ENCODE measurements at places on chromosomes 12 and 14.

DNA sequence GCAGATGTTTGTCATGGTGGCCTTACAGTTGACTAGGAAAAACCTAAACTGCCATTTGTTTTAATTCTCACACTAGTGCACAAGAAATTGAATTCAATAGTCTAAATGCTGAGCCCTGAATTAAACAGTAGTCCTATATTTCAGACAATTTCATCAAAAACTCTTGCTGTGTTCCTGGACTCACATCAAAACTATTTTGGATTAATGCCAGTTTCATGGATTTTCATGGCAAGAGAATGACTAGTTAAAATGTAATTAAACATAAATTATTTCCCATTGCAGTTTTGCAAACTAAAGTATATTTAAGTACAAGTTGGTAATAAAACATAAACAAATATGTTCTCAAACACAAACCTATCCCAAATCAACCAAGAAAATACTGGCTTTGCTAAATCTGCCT lies 468.0 kb upstream of the PRICKLE1 start:
- DNase-seq = no peak

GRCh38 chr12:12837025-12837812 lies 24.1 kb downstream of the DDX47 start:
- peak; percentile 10 for DNase-seq

DNA sequence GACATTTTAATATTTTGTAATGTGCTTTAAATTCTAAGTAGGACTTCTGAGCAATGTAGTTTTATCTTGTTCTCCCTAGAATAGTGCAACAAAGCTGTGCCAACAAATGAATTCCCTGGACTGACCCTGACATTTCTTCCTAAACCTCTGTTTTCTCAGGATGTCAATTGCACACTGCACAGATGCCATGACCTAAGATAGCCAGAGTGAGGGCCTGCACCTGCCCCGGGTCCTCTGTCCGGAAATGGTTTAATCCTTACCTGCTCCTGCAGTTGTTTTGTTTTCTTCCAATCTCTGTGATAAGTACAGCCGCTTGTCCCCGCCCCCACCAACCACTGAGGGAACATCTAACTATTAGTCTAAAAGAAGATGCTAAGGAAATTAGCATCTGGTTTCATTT lies 831.5 kb downstream of the GALC start:
- DNase-seq = no peak

- no peak for DNase-seq
These were observed 3.4 kb downstream of the ARG2 start for GRCh38 chr14:67623114-67623513.

GRCh38 chr12:106434526-106434925 lies 77.0 kb downstream of the POLR3B start:
- DNase-seq = no peak

- no peak for DNase-seq
These were observed 3.4 kb upstream of the GLIPR1 start for GRCh38 chr12:75477137-75477536.

DNA sequence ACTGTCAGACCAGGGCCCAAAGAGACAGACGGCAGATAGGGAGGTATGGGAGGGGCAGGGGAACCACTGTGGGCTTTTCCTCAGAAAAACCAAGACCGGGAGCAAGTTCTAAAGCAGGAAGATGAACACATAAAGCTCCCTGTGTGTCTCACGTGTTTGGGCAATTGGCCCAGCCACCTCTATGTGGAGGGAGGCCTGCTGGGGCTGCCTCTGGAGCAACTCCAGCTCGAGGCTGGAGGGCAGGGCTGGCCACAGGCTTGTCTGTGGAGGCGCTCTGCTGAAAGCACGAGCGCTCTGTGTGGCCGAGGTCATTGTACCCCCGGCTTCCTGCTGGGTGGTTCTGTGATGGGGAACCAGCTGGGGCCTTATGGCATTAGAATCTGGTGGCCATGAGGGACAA lies 36.4 kb downstream of the TRAFD1 start:
- DNase-seq = no peak

DNA sequence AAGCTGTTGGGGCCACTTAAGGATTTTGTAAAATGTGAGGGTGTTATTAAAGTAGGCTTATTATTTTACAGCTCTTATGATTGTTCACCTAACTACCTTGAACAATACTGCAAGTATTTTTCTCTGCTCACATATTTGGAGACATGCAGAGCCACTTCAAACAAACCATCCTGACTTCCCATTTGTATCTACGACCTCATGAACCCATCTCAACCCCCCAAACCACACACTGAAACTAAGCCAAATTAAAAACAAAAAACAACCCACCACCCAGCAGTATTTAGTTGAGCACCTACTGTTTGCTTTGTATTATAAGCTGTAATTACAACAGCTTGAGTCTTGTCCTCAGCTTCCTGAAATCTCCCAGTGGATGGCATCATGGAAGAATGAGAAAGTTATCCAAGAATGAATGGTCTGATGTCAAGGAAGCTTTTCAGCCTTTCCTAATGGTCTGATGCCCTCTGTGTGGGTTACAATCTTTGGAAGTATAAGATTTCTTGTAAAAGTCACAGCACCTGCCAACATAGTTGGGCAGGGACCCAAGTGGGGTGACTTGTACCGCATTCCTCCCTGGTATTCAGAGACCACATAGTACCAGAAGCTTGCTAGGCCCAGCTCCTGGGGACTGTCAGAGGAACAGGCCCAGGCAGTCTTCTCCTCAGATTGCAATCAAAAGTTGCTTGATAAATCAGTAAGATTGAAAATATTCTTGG lies 416.6 kb downstream of the ZFP36L1 start:
- DNase-seq = no peak

DNA sequence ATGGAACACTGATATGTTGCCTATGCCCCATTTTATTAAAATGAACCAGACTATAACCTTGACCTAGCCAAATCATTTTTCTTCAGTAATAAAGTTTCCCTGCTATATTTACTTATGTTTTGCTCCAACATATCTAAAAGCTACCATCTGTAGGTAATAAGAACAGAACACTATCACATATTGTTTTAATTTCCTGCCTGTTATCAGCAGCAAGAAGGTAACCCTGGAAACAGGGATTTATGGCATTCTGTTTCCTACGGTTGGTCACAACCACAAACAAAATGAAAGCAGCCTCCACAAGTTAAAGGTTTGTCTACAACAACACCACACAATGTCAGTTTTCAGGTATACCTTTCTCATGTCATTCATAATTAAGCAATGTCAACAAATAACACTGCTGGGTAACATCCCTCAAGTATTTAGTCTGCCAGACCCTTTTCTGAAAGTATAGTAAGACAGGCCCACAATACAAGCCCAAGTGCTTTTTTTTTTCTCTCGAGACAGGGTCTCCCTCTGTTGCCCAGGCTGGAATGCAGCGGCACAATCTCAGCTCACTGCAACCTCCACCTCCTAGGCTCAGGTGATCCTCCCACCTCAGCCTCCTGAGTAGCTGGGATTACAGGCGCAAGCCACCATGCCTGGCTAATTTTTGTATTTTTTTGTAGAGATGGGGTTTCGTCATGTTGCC lies 25.5 kb downstream of the GCH1 start:
- DNase-seq = no peak

GRCh38 chr14:32820181-32820580 lies 118.5 kb upstream of the NPAS3 start:
- no peak for DNase-seq

DNA sequence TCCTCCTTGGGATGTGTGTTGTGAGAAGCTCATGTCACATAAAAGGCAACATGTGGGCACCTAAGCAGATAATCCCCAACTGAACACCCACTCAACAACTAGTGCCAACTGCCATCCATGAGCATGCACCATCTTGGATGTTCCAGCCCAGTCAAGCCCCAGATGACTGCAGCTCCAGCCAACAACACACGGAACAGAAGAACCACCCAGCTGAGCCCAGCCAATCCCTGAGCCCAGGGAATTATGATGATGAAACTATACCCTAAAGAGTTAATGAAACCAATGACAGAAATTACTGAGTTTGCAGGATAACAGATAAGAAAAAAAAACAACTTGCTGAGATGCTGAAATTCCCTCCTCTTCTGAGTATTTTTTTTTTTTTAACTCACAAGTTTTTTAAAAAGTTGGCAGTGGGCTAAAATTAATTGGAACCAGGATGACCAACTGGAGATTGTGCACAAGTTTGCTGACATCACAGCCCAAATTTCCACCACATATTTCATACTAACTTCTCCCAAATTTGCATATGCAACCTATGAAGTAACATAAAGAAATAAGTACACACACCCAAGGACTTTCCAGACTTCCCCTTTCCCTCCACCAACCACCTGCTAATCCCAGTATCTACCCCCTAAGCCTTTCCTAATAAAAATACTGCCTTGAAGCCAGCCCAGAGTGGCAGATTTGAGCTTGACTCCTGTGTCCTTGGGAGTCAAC lies 124.5 kb downstream of the KSR2 start:
- no peak for DNase-seq

DNA sequence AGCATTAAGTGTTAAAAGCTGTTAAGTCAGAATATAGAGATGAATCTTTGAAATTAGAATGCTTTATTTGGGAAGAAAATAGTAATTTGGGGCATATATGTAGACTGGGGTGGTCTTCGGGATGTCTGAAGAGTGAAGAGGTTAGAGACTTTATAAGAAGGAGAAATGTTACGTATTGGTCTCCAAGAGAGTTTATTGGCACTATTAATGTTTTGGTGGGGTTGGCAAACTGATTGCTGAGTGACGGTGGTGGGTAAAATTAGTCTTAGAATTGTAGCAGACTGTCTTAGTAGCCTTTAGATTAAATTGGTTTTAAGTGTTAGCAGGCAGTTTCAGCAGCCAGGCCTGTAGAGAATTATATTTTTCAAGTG lies 4.9 kb upstream of the ATP23 start:
- DNase-seq = no peak

GRCh38 chr12:25985316-25986175 lies 27.1 kb downstream of the RASSF8 start:
- no peak for DNase-seq

DNA sequence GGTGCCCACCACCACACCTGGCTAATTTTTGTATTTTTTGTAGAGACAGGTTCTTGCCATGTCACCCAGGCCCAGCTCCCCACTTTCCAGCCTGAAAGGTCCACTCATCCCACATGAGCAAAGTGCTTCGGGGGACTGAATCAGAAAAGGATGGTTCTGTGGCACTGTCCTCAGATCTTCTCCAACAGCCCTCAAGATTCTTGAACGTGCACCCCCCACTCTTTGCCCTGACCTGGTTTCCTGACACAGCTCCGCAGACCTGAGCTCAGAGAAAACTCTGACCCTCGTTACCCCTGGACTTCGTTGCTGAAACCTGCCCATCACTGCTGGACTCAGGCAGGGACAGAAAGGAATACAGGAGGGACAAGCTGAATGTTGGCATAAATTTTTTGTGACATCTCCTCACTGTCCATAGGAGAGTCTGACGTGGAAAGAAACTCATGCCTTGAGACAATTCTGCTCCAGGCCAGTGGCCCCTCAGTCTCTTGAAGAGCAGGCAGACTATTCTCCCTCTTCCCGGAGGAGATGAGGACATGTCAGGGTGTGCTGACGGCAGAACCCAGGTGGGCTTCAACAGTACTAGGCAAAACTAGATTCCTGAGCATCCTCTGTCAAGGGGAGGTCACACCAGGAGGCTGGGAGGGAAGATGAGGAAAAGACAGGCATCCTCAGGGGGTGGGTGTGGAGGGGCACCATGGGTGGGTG lies 149.3 kb downstream of the DPF3 start:
- DNase-seq = no peak

DNA sequence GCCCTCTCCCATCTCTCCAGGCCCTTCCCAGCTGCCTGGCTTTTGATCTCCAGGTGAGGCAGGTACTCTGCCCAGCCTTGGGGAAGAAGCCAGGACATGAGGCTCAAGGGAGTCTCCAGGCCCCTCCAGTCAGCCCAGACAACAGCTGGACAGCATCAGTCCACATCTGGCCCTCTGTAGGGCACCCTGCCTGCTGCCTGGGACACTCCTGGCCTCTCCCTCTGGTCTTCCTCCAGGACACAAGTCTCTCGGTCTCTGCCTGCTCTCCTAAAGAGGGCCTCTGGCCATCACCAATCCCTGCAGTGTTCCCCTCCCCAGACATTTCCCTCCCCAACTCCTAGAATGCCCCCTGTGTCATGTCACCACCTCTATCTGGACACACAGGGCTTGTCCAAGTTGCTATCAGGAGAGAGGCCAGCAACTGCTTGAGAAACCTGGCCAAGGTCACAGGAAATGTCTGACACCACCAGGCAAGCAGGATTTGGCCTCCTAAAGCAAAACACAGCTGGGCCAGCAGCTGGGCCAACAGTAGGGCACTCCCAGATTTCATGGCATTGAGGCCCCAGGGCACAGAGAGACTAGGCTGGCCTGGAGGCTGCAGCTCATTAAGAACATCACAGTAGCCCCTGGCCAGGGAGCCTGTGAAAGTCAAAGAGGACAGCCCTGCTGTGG lies 29.0 kb downstream of the LTBP2 start:
- no peak for DNase-seq

DNA sequence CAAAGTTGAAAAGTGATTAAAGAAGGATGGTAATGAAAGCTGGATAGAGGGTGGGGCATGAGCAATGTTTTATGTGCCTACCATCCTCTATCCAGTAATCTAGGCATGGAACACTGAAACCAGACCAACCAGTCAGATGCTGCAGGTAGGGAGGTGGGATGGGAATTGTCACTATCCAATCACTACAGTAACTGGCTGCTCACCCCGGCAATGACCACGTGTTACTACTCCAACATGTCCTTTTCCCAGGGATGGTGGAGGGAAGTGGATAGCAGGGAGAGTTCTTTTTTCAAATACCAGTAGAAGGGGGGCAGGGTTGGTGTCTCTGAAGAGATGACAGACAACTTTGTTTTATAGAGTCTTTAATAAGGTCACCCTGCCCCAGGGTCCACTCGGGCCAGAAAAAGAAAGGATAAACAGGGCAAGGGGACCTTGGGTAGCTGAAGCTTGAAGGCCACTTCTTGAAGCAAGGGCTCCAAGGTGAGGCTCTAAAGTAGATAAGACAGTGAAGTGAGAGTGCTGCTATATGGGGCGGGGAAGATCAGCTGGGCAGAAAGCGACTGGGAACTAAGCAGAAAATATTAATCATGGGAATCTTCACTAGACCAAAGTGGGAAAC lies 14.7 kb upstream of the CDH24 start:
- no peak for DNase-seq

DNA sequence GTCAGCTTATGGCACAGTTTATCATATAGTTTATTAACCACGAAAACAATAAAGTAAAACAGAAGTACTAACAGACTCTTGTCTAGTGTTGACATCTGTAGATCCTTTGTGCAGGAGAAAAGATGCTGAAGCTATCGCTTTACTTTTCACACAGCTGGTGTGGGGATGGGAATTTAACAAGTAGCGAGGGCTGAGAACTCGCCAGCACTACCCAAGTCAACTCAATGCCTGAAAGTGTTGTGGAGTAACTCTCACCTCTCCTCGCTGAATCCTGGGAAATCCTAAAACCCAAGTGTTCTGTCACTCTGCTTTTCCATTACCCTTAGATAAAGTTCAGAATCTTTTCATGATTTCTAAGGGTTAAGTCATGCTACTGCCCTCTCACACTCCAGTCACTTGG lies 264.2 kb downstream of the BMP4 start:
- DNase-seq = no peak

GRCh38 chr12:53505555-53506449 lies 1.5 kb downstream of the NPFF start:
- no peak for DNase-seq

GRCh38 chr12:92718483-92718990 lies 15.7 kb downstream of the PLEKHG7 start:
- no peak for DNase-seq
